ENCODE measurements at places on chromosomes 13 and 19.

DNA sequence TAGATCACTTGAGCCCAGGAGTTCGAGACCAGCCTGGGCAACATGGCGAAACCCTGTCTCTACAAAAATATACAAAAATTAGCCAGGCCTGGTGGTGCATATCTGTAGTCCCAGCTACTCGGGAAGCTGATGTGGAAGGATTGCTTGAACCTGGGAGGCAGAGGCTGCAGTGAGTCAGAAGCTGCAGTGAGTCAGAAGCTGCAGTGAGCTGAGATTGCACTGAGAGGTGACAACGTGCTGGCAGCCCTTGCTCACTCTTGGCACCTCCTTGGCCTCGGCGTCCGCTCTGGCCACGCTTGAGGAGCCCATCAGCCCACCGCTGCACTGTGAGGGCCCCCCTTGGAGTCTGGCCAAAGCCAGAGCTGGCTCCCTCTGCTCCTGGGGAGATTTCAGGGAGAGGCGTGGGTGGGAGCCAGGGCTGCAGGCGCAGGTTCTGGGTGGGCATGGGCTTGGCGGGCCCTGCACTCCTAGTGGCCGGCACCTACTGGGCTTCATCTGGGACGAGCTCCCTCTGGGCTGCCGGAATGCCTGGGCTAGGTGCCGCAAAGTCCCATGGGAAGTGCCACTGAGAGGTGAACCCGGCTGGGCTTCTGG lies 39.5 kb upstream of the RPL21 start:
- DNase-seq, result no peak

GRCh38 chr13:99217461-99218110 lies 16.9 kb downstream of the UBAC2 start:
- DNase-seq, result no peak

DNA sequence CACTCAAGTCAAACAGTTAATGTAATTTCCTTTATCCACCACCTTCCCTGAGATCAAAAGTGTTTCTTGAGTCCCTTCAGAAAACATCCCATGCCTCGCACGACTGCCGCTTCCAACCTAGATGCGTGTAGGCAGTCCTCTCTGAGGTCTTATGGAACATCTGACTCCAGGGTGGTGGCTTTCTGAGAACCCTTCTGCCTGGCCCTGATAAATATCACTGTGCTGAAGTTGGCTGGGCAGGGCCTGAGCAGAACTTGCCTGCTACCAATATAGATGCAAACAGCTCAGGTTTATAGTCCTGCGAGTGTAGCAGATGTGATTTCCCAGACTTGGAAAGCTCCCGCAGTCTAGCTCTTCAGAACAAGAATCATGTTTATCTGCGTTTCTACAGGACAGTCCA lies 61.1 kb upstream of the GPR12 start:
- DNase-seq, result no peak

- peak; percentile 55 for DNase-seq
Observed at GRCh38 chr19:1862424-1863327, 703 bp downstream of the KLF16 start.
